ENCODE measurements at places on chromosomes 16 and 17. TPM values are rescaled to one million over a fixed set of nuclear protein-coding genes. Genes with fewer than 3 reads are reported as not detected.

Gene ADAT1
- total RNA-seq, result 59.7 TPM

Gene MEIOC
- not detected for total RNA-seq

Gene CD300H
- total RNA-seq, result not detected

Gene LDHD
- 1.6 TPM for total RNA-seq

Gene SLC12A3
- total RNA-seq, result not detected

Gene CMC2
- 50.1 TPM for total RNA-seq

Gene MYH13
- total RNA-seq, result not detected

Gene AIPL1
- total RNA-seq, result not detected

Gene STX1B
- total RNA-seq, result 0.39 TPM

Gene KRTAP4-3
- not detected for total RNA-seq

Gene CDH3
- 0.18 TPM for total RNA-seq

Gene KCNAB3
- 0.32 TPM for total RNA-seq

Gene SPNS3
- total RNA-seq, result 0.13 TPM

DNA sequence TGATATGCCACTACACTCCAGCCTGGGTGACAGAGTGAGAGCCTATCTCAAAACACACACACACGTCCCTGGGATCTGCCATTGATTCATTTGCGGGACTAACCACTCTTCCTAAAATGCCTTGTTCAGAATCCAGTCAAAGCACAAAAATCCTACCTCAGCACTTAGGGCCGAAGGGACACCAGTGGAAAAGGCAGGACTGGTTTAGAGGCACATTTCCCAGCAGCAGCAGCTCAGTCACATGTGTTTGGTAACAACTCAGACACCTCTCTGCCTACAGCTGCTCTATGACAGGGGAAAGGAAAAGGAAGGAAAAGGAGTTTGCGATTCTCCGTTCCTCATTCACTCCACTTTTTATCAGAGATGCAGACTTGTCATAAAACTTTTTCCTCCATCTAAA, 12.2 kb downstream of the KNOP1 start:
- DNase-seq, result no peak

GRCh38 chr16:76500006-76500405, 222.8 kb downstream of the CNTNAP4 start:
- no peak for DNase-seq

GRCh38 chr16:25210758-25211157, 6.0 kb upstream of the AQP8 start:
- no peak for DNase-seq

- DNase-seq, result no peak
Measured at GRCh38 chr17:15981646-15982580, 17.6 kb downstream of the ZSWIM7 start.

DNA sequence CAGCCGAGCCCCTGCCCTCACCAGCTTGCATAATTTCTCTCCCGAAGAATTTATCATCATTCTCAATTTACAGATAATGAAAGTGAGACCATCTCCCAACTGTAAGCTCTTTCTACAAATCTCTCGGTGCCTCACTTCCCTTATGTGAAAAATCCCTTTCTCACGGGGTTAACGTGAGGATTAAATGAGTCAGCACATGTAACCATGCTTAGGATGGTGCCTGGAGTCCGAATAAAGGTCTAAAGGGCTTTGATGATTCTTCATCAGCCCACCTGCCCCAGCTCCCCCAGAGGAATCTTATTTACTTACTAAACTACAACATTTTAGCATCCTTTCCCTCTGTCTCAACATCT, 24.8 kb upstream of the PIK3R6 start:
- DNase-seq, result no peak

- DNase-seq, result no peak
Measured at GRCh38 chr17:869567-870525, 87.7 kb downstream of the MRM3 start.

DNA sequence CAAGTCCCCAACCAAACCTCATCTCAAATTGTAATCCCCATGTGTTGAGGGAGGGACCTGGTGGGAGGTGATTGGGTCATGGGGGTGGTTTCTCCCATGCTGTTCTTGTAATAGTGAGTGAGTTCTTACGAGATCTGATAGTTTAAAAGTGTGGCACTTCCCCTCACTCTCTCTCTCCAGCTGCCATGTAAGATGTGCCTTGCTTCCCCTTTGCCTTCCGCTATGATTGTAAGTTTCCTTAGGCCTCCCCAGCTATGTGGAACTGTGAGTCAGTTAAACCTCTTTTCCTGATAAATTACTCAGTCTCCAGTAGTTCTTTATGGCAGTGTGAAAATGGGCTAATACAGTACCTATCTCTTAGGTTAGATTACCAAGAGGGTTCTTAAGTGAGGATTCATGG, 5.8 kb downstream of the PMFBP1 start:
- DNase-seq, result no peak

- no peak for DNase-seq
Measured at GRCh38 chr16:4859190-4859899, 12.1 kb downstream of the UBN1 start.

GRCh38 chr16:74830648-74831047, 56.0 kb upstream of the FA2H start:
- no peak for DNase-seq

- DNase-seq, result no peak
Measured at GRCh38 chr17:38994026-38994425, 26.8 kb upstream of the FBXO47 start.

DNA sequence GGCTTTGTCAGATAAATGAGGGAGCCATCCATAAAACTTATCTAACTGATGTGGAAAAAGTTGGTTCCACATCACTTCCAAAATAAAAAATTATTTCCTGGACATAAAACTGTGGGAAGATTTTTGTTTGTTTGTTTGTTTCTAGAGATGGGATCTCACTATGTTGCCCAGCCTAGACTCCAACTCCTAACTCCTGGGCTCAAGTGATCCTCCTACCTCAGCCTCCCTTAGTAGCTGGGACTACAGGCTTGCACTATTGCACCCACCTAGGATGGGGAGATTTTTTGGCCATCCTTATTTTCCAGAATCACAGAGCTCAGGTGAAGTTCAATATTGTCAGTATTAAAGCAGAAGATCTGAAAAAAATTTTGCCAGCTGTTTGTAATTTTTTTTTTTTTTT, 23.8 kb upstream of the SMG8 start:
- no peak for DNase-seq

- DNase-seq, result no peak
Measured at GRCh38 chr17:31226950-31227349, 70.1 kb downstream of the OMG start.

DNA sequence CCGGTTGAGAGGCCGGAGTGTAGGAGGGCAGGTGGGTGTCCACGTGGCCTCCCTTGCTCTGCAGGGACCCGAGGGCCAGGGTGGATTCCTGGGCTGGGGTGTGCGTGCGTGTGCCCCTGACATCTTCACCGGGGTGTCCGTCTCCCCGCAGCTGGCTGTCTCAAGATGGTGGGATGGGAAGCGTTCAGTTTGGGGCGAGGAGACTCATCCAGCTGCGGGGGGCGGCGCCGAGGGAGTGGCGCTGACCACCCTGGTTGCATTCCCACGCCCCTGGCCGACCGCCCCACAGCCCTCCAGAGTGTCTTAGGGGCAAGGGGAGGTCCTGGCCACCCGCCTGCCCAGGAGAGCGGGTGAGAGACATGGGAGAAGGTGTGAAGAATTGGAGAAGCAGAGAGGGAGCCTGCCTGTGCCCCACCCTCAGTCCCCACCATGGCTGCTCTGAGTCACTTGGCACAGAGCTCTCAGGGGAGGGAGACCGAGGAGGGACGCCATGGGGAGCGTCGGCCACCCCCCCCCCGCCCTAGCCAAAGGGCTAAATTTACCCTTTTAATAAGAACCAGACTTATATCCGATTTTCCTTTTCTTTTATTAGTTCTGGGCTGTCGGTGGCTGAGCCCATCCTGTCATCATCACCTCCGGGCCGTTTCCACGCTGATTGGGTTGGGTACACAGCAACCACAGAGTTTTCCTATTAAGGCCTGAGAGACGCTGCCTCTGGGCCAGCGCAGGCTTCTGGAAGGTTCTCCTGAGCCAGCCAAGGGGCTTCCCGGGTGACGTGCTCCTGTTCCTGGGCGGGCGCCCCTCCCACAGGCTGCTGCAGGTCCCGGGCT, 22.0 kb downstream of the BAHCC1 start:
- DNase-seq, result no peak

GRCh38 chr16:48481211-48481610, 96.0 kb upstream of the SIAH1 start:
- DNase-seq, result no peak

- DNase-seq, result no peak
Measured at GRCh38 chr17:64067657-64068056, 47.2 kb upstream of the ICAM2 start.

GRCh38 chr17:633641-634101, 81.0 kb downstream of the VPS53 start:
- peak; percentile 78 for DNase-seq

- DNase-seq, result no peak
Measured at GRCh38 chr17:62933501-62934385, 32.3 kb upstream of the TANC2 start.

- no peak for DNase-seq
Measured at GRCh38 chr17:80753685-80754345, 209.2 kb downstream of the RPTOR start.

GRCh38 chr16:14502932-14503741, 126.9 kb downstream of the PARN start:
- DNase-seq, result no peak

DNA sequence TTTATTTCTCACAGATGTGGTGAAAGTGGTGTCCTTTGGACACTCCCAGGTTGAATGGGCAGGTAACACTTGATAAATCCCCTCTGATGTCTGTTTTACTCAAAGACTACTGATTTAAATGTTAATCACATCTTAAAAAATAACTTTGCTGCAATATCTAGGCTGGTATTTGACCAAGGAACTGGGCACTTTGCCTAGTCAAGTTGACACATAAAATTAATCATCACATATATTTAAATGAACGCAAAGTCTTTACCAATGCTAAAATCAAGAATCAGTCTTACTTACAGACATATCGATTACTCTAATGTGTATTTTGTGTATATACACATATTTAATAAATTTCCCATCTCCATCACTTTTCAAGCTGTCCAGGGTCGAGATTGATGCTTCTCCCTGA, 7.0 kb downstream of the MT2A start:
- DNase-seq, result no peak

GRCh38 chr16:48960830-48961229, 320.8 kb downstream of the CBLN1 start:
- no peak for DNase-seq

DNA sequence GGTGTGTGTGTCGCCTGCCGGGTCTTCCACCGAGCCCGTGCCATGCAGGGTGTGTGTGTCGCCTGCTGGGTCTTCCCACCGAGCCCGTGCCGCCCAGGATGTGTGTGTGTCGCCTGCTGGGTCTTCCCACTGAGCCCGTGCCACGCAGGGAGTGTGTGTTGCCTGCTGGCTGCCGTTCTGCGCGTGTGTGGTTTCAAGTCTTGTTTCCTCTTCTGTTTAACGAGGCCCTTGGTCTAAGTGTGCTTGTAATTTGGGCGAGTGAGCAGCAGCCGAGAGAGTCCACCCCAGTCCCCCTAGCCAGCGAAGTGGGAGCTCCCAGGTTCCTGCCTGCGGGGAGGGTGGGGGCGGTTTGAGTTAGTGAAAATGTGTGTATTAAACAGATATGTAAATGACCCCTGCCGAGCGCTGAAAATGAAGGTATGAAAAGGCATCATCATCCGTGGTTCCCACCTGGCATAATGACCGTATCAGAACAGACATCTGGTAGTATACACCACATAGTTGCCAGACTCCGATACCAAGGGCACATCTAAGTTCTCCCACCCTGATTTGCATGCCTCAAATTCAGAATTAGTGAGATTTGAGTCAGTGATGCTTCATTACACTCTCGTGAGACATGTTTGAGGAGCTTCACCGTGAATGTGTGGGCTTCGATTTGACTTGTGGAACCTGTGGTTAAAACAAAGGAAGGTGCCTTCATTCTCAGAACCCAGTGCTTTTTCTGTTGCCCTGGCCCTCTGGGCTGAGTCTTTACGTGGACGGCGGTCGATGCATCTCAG, 114.5 kb upstream of the CHMP6 start:
- DNase-seq, result no peak

All from pulmonary artery endothelial cell (primary cell).